ENCODE measurements at places on chromosomes 7 and 10.

- H3K27me3 ChIP-seq, result no peaks in the 10 kb centered on the region
- H3K27ac ChIP-seq, result no peak overlapping the region
- DNase-seq, result no peak
- no peaks in the 10 kb centered on the region for H3K4me1 ChIP-seq
- H3K4me3 ChIP-seq, result no peak overlapping the region
These were observed 309.2 kb downstream of the FGFR2 start for GRCh38 chr10:121288864-121289661.

DNA sequence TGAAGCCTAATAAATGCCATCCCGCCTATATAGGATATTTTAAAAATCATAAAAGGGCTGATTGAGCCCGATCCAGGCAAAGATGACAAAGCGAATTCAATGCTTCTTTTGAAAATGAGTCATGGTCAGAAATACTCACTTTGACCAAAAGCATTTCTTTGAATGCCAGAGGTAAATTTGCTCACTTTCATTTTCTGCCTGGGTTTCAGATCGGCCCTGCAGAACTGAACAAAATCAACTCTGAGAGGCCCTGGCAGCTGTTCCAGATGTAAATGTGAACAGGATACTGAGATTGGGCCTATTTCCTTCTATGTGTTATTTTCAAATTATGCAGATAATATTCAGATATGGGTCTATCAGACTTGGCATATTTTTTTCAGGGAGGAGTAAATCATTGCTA is 114.8 kb upstream of the ARID5B start:
- H3K4me1 ChIP-seq, result peaks cover 8% of the 10 kb centered on the region
- no peak overlapping the region for H3K27ac ChIP-seq
- no peaks in the 10 kb centered on the region for H3K36me3 ChIP-seq

DNA sequence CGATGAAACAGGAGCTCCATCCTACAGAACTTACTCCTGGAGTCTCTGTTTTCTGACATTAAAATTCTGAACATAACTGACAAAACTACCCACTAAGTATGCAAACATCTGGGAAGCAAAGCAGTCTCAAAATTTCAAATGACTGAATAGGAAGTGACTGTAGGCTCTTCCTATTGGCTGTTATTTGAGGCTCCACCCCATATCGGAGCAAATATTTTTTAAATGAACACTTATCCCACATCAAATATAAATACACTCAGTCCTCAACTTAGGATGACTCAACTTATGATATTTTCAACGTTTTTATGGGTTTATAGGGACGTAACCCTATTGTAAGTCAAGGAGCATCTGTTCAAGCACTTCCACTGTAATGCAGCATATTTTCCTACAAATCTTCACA is 8.8 kb downstream of the HSPA12A start:
- no peaks in the 10 kb centered on the region for H3K27me3 ChIP-seq
- H3K27ac ChIP-seq, result no peak overlapping the region
- no peaks in the 10 kb centered on the region for H3K36me3 ChIP-seq
- H3K4me1 ChIP-seq, result no peaks in the 10 kb centered on the region
- H3K4me3 ChIP-seq, result no peak overlapping the region
- DNase-seq, result no peak

- H3K27ac ChIP-seq, result peak overlapping the region; percentile 64
- H3K4me1 ChIP-seq, result peaks cover 93% of the 10 kb centered on the region
- no peak overlapping the region for H3K4me3 ChIP-seq
- DNase-seq, result peak; percentile 74
- no peaks in the 10 kb centered on the region for H3K36me3 ChIP-seq
- no peaks in the 10 kb centered on the region for H3K27me3 ChIP-seq
These were observed 37.8 kb downstream of the HIPK2 start for GRCh38 chr7:139739863-139740597.

- no peaks in the 10 kb centered on the region for H3K36me3 ChIP-seq
- no peak overlapping the region for H3K4me3 ChIP-seq
- DNase-seq, result no peak
- no peaks in the 10 kb centered on the region for H3K27me3 ChIP-seq
- no peak overlapping the region for H3K27ac ChIP-seq
- peaks cover 3% of the 10 kb centered on the region for H3K4me1 ChIP-seq
These were observed 858.3 kb downstream of the GRM8 start for GRCh38 chr7:126394406-126394805.

GRCh38 chr7:130845581-130846085 is 111.6 kb upstream of the KLF14 start:
- H3K27ac ChIP-seq, result no peak overlapping the region
- no peaks in the 10 kb centered on the region for H3K4me1 ChIP-seq
- H3K4me3 ChIP-seq, result no peak overlapping the region
- DNase-seq, result no peak

DNA sequence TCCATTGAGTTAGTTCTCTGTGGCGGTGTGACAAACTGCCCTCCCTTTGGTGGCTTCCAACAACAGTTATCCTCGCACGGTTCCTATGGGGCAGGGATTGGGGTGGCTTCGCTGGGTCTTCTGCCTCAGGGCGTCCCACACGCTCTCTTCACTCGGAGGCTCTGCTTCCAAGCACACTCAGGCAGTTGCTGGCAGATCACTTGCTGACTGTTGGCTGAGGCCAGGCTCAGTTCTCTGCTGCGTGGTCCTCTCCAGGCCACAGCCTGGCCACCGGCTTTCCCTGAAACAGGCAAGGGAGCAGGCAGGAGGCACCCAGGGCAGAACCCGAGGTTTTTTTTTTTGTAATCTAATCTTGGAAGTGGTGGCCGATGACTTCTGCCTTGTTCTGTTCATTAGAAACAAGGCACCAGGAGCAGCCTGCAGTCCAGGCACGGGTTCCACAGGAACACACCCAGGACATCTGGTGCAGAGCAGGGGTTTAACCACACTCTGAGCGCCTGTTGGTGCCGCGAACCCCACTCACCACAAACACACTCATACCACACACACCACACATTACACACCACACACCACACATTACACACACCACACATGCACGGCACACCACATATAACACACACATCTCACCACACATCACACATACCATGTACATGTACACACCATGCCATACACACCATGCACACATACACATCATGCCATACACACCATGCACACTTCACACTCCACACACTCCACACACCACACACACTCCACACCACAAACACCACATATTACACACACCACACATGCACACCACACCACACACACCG is 112.2 kb downstream of the PTPN20 start:
- no peaks in the 10 kb centered on the region for H3K4me1 ChIP-seq
- no peak overlapping the region for H3K27ac ChIP-seq
- H3K4me3 ChIP-seq, result no peak overlapping the region
- DNase-seq, result no peak
- H3K27me3 ChIP-seq, result no peaks in the 10 kb centered on the region
- H3K36me3 ChIP-seq, result no peaks in the 10 kb centered on the region

DNA sequence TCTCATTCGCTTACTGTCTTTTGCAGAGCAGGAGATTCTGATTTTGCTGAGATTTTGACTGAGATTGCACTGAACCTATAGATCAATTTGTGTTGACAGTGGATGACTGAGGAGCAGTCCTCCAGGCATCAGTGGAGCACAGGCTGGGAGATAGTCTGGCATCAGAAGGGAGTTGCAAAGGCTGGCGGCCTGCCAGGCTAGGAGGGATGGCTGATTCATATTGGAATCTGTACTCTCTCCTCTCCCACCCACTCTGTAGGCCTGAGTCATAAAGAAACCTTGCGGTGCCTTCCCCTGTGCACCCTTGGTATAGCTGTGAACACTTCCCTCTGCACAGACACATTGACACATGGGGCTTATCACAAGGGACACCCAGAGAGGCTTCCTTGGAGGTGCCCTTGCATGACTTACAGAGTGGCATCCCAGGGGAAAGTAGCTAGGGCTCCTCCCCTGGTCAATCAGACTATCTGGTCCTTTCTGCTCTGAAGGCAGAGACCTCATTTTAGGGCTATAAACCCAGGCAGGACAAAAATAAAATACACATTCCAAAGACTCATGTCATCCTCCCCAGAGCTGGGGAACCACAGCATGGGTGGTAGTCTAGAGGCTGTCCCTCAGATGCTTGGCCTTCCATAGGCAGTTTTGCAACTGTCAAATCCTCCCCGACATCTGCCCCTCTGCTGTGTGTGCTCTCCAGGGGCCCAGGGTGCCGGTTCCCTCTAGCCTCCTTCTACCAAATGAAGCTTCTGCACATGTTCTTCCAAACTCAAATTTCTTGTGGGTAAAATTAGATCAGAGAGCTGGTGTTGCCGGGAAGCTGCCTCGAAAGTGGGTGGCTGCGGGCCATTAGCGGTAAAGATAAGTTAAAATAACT is 37.4 kb upstream of the EEPD1 start:
- no peak overlapping the region for H3K4me3 ChIP-seq
- peaks cover 15% of the 10 kb centered on the region for H3K4me1 ChIP-seq
- DNase-seq, result peak; percentile 49
- no peaks in the 10 kb centered on the region for H3K27me3 ChIP-seq
- peak overlapping the region; percentile 3 for H3K27ac ChIP-seq
- H3K36me3 ChIP-seq, result no peaks in the 10 kb centered on the region

- no peaks in the 10 kb centered on the region for H3K36me3 ChIP-seq
- no peak for DNase-seq
- H3K4me1 ChIP-seq, result peaks cover 62% of the 10 kb centered on the region
- H3K27me3 ChIP-seq, result no peaks in the 10 kb centered on the region
- H3K4me3 ChIP-seq, result no peak overlapping the region
These were observed 103.3 kb downstream of the GRB10 start for GRCh38 chr7:50679218-50680007.

- no peak overlapping the region for H3K27ac ChIP-seq
- no peaks in the 10 kb centered on the region for H3K36me3 ChIP-seq
- H3K27me3 ChIP-seq, result no peaks in the 10 kb centered on the region
- no peak for DNase-seq
- H3K4me1 ChIP-seq, result peaks cover 8% of the 10 kb centered on the region
- H3K4me3 ChIP-seq, result no peak overlapping the region
These were observed 105.6 kb downstream of the SH3PXD2A start for GRCh38 chr10:103749779-103750178.

- no peaks in the 10 kb centered on the region for H3K27me3 ChIP-seq
- peak; percentile 61 for DNase-seq
- H3K4me1 ChIP-seq, result peaks cover 20% of the 10 kb centered on the region
- peak overlapping the region; percentile 2 for H3K4me3 ChIP-seq
- H3K27ac ChIP-seq, result no peak overlapping the region
These were observed 23.4 kb upstream of the DPYSL4 start for GRCh38 chr10:132163278-132163765.

DNA sequence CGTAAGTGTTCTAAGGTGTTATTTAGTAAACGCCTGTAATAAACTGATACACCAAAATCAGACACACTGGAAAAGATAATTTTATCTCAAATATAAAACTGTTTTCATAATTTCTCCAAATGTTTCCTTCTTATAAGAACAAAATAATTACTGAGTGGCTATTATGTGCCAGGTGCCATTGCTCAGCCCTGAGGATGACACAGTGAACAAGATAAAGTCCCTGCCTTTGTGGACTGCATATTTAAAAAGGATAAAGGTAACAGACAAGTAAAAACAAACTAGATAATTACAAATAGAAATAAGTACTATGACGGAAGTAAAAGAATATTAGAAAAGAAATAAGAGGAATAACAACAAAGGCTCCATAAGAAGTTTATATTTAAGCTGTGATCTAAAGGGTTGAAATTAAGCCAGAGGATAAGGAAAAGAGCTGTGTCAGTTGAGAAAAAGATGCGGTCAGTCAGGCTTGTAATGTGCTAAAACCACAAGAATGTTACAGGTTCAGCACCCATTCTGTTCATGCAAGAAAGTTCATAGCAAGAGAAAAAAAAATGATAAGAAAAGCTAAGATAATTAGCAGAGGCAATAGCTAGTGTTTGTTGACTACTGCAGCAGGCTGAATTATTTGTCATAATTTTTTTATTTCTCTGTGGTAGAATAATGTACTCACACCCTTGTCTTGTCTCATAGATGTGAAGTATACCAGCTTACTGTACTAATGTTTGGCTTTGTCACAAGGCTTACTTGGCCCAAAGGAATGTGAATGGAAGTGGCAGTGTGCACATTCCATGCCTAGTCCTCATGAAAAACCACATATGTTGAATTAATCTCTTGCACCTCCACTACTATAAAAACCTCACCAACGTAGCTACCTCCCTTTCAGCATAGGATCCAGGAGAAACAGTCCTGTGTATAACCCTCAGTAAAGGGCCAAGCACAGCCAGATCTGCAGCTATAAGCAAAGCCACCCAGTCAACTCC is 75.1 kb downstream of the CRPPA start:
- no peaks in the 10 kb centered on the region for H3K27me3 ChIP-seq
- no peak overlapping the region for H3K27ac ChIP-seq
- H3K36me3 ChIP-seq, result no peaks in the 10 kb centered on the region
- no peak for DNase-seq

- H3K4me1 ChIP-seq, result no peaks in the 10 kb centered on the region
- H3K27me3 ChIP-seq, result peaks cover 18% of the 10 kb centered on the region
- DNase-seq, result no peak
- H3K4me3 ChIP-seq, result no peak overlapping the region
- H3K36me3 ChIP-seq, result no peaks in the 10 kb centered on the region
These were observed 8.5 kb upstream of the KNDC1 start for GRCh38 chr10:133151543-133151972.

DNA sequence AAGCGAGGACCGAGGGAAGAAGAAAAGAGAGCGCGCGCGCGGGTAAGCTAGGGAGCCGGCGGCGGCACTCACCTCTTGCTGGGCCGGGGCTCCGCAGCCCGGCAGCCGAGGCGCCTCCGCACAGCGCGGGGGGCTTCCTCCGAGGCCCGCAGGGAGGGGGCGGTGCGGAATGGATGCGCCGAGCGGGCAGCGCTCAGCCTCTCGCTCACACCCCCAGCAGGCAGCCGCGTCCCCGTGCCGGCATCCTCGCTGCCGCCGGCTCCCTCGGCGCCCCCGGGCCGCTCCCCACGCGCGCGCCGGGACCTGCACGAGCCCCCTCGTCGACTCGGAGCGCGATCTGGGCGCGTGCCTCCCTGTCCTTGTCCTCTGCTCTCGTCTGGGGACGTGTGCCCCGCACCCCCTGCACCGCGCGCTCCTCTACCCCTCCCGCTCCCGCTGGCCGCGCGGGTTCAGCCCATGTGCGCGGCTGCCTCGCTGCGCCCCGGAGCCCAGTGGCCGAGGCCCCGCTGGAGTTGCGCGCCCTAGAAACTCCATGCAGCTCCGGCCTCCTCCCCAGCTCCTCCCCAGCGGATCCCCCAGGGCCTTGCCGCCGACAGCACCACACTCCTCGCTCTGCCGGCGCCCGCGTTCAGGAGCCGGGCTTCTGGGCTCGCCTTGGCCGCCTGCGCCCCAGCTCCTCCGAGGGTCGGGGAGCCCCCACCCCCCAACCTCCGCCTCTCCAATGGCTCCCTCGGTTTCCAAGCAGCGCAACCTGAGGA is 75.3 kb downstream of the CALN1 start:
- no peaks in the 10 kb centered on the region for H3K4me1 ChIP-seq
- no peak overlapping the region for H3K27ac ChIP-seq
- DNase-seq, result no peak
- H3K4me3 ChIP-seq, result peak overlapping the region; percentile 17
- no peaks in the 10 kb centered on the region for H3K36me3 ChIP-seq

- no peak for DNase-seq
- no peaks in the 10 kb centered on the region for H3K36me3 ChIP-seq
- H3K4me1 ChIP-seq, result peaks cover 20% of the 10 kb centered on the region
- H3K4me3 ChIP-seq, result no peak overlapping the region
- H3K27me3 ChIP-seq, result no peaks in the 10 kb centered on the region
These were observed 7.3 kb downstream of the FGFBP3 start for GRCh38 chr10:91901784-91902677.
